ENCODE measurements at places on chromosomes 3 and 15. TPM values are rescaled to one million over a fixed set of nuclear protein-coding genes. Genes with fewer than 3 reads are reported as not detected.

ARL6 gene
- total RNA-seq = 8.0 TPM

IL5RA gene
- 0.13 TPM for total RNA-seq

- DNase-seq = no peak
Measured at GRCh38 chr3:119418641-119419040, 44.8 kb downstream of the TMEM39A start.

IL17RD gene
- total RNA-seq = 1.4 TPM

- no peak for DNase-seq
Measured at GRCh38 chr3:27905625-27906024, 183.5 kb upstream of the EOMES start.

- no peak for DNase-seq
Measured at GRCh38 chr15:86347245-86347644, 267.6 kb downstream of the AGBL1 start.

VWA5B2 gene
- 50.0 TPM for total RNA-seq

DNA sequence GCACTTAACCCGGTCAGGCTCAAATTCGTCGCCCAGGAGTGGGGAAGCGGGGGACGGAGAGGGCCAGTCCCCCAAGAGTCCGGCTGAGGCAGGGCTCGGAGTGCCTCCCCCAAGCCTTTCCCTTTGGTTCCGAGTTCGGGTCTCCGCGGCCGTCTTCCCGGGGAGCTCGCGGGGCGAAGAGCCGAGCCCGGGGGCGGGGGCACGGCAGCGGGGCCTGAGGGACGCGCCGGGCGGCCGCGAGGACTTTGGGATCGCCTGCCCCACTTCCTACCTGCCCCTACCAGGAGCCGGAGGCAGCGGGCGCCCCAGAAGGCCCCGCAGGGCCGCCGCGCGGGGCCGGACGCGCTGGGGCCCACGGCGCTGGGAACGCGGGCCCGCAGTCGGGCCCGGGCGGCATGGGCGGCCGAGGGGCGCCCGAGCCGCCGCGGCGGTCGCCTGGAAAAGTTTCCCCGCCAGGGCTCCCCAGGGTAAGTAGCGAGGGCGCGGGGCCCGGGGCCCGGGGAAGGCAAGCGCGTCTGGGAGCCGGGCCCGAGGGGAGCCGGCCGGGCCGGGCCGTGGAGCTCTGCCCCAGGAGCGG lies 2.8 kb downstream of the FURIN start:
- DNase-seq = no peak
